ENCODE measurements at places on chromosomes 12 and 14.

- peak overlapping the region; percentile 0 for H3K27ac ChIP-seq
- H3K4me3 ChIP-seq, result no peak overlapping the region
- H3K36me3 ChIP-seq, result peaks cover 9% of the 10 kb centered on the region
- no peak for DNase-seq
- peaks cover 56% of the 10 kb centered on the region for H3K4me1 ChIP-seq
Observed at GRCh38 chr14:65211341-65211987, 109.1 kb upstream of the MAX start.

DNA sequence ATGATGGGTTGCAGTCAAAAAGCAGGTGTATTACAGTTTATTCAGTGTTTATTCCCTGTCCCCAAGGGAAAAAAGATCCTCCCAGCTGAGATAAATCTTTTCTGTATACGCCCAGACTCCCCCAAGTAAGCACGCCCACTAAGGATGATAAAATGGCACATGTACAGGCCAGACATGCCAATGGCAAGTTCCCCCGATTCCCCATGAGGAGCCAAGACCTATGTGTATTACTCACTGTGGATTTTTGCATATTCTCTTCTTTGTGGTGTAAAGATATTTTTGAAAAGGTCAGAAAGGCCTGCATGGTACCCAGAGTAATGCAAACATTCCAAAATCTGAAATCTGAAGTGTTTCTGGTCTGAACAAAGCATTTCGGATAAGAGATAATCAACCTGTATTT lies 22.2 kb downstream of the NR2C1 start:
- peaks cover 30% of the 10 kb centered on the region for H3K36me3 ChIP-seq
- H3K27ac ChIP-seq, result no peak overlapping the region
- H3K4me1 ChIP-seq, result no peaks in the 10 kb centered on the region
- H3K27me3 ChIP-seq, result no peaks in the 10 kb centered on the region

GRCh38 chr12:29717540-29718100 lies 66.1 kb downstream of the TMTC1 start:
- no peak overlapping the region for H3K4me3 ChIP-seq
- H3K4me1 ChIP-seq, result no peaks in the 10 kb centered on the region
- no peak overlapping the region for H3K27ac ChIP-seq
- H3K27me3 ChIP-seq, result no peaks in the 10 kb centered on the region
- no peaks in the 10 kb centered on the region for H3K36me3 ChIP-seq

- H3K4me1 ChIP-seq, result no peaks in the 10 kb centered on the region
- no peak overlapping the region for H3K4me3 ChIP-seq
- no peak for DNase-seq
- no peak overlapping the region for H3K27ac ChIP-seq
- H3K36me3 ChIP-seq, result no peaks in the 10 kb centered on the region
Observed at GRCh38 chr12:102757154-102757881, 159.7 kb downstream of the PAH start.

GRCh38 chr12:25992026-25992782 lies 33.7 kb downstream of the RASSF8 start:
- H3K4me3 ChIP-seq, result no peak overlapping the region
- DNase-seq, result no peak
- peaks cover 3% of the 10 kb centered on the region for H3K27me3 ChIP-seq
- no peak overlapping the region for H3K27ac ChIP-seq

DNA sequence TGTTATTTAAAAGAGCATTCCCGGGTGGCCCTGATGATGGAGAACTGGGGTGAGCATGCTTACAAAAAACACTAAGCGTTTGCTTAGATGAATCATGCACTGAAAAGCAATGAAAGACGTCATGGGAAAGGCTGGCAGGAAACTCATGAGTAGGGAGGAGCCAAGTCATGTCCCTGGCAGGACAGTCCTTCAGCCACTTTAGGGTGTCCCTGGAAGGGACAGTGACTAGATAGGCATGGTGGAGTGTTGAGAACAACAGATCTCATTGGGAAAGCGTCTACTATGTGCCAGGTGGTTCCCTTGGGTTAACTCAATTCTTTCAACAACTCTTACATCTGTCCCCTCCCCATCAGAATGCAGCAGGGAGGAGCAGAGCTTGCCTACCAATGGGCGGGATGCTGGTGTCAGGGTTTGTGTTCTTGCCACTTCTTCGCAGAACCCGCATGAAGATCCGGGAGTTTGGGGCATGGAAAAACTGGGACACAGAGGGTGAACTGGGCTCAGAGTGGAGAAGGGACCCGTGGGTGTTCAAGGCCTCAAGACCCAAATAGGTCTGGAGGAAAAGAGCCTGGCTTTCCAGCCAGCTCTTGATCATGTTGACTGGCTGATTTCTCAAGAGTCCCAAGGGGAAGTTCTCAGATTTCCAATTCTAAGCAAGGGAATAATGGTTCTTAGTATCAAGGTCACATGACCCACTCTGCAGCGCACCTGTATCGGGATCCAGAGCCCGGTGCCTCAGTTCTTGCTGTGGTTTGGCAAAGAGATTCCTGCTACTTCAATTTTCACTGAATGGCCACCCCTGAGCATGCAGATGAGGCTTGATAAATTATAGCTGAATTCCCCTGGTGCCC lies 653.9 kb upstream of the TBX3 start:
- no peak overlapping the region for H3K27ac ChIP-seq
- H3K4me3 ChIP-seq, result no peak overlapping the region
- DNase-seq, result no peak
- H3K27me3 ChIP-seq, result no peaks in the 10 kb centered on the region

DNA sequence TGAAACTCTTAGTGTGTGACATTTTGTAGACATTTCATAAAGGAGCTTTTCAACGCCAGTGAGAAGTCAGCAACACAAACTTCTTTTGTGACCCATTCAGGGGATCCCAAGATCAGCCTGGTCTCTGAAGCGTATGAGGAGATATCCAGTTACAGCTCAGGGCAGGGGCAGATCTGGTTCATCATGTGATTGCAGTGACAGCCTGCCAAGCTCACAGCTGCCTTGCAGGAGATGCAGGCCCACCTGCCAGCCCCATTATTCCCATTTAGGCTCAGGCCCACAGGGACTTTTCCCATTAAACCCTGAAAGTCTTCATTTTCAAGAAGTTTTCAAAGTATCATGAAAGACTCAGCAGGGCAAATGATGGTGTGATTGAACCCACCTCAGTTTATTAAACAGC lies 38.3 kb downstream of the SRGAP1 start:
- H3K4me3 ChIP-seq, result no peak overlapping the region
- no peaks in the 10 kb centered on the region for H3K36me3 ChIP-seq
- peaks cover 3% of the 10 kb centered on the region for H3K27me3 ChIP-seq
- H3K27ac ChIP-seq, result no peak overlapping the region
- DNase-seq, result no peak

GRCh38 chr14:62409626-62410300 lies 635.5 kb downstream of the KCNH5 start:
- no peaks in the 10 kb centered on the region for H3K27me3 ChIP-seq
- no peak overlapping the region for H3K27ac ChIP-seq
- no peak overlapping the region for H3K4me3 ChIP-seq
- H3K36me3 ChIP-seq, result no peaks in the 10 kb centered on the region
- no peaks in the 10 kb centered on the region for H3K4me1 ChIP-seq

GRCh38 chr14:105311838-105312237 lies 2.7 kb upstream of the PACS2 start:
- H3K27ac ChIP-seq, result no peak overlapping the region
- H3K4me3 ChIP-seq, result no peak overlapping the region
- H3K36me3 ChIP-seq, result peaks cover 10% of the 10 kb centered on the region
- no peak for DNase-seq
- peaks cover 18% of the 10 kb centered on the region for H3K27me3 ChIP-seq
- H3K4me1 ChIP-seq, result peaks cover 23% of the 10 kb centered on the region

- peaks cover 6% of the 10 kb centered on the region for H3K36me3 ChIP-seq
- no peak overlapping the region for H3K4me3 ChIP-seq
- H3K4me1 ChIP-seq, result peaks cover 14% of the 10 kb centered on the region
- DNase-seq, result no peak
Observed at GRCh38 chr12:132619386-132620112, 973 bp downstream of the P2RX2 start.

- no peak overlapping the region for H3K4me3 ChIP-seq
- DNase-seq, result no peak
- H3K27me3 ChIP-seq, result peaks cover 4% of the 10 kb centered on the region
- no peaks in the 10 kb centered on the region for H3K4me1 ChIP-seq
- H3K27ac ChIP-seq, result no peak overlapping the region
Observed at GRCh38 chr12:87847147-87847546, 182.1 kb downstream of the C12orf50 start.

DNA sequence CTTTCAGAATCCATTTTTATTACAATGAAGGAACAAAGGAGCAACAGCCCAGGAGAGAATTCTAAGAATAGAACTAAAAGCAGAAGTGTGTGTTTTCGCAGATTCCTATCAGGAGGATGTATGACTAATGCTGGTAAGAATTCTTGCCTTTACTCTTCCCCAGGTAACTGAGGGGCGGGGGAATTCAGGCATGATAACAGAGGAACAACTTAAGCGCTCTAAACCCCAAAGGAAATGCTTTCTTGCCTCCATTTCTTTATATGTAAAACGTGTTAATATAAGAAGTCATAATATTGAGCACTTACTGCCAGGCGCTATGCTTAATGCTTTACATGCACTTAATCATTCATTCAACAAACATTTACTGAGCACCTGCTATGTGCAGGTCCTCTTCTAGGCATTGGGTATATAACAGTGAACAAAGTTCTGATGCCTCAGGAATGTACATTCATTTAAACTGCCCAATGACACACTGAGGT lies 4.5 kb downstream of the HCAR1 start:
- peaks cover 70% of the 10 kb centered on the region for H3K4me1 ChIP-seq
- H3K36me3 ChIP-seq, result peaks cover 2% of the 10 kb centered on the region
- peak overlapping the region; percentile 23 for H3K4me3 ChIP-seq
- peaks cover 3% of the 10 kb centered on the region for H3K27me3 ChIP-seq
- peak; percentile 33 for DNase-seq

DNA sequence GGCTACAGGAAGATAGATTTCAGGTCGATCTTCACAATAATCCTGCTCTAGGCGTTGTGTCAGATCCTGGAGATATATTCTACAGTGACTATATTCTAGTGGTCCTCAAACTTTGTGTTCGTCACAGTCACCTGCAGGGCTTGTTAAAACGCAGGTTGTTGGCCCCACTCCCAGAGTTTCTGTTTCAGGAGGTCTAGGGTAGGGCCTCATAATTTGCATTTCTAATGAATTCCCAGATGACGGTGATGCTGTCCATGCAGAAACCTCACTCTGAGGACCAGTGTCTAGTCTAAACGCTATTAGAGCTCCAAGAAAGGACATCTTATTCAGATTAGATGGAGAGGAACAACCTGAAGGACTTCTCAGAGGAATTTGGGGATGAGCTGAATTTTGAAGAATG lies 13.2 kb upstream of the SLC6A13 start:
- no peak overlapping the region for H3K4me3 ChIP-seq
- H3K27me3 ChIP-seq, result no peaks in the 10 kb centered on the region
- no peaks in the 10 kb centered on the region for H3K4me1 ChIP-seq
- DNase-seq, result no peak
- H3K27ac ChIP-seq, result no peak overlapping the region

GRCh38 chr12:64160711-64161060 lies 61.4 kb downstream of the KICS2 start:
- DNase-seq, result no peak
- no peak overlapping the region for H3K4me3 ChIP-seq
- no peak overlapping the region for H3K27ac ChIP-seq
- no peaks in the 10 kb centered on the region for H3K27me3 ChIP-seq

GRCh38 chr14:80996049-80996901 lies 40.9 kb downstream of the TSHR start:
- peaks cover 18% of the 10 kb centered on the region for H3K27me3 ChIP-seq
- H3K4me1 ChIP-seq, result peaks cover 6% of the 10 kb centered on the region
- no peak overlapping the region for H3K27ac ChIP-seq
- DNase-seq, result peak; percentile 38
- H3K4me3 ChIP-seq, result no peak overlapping the region
- H3K36me3 ChIP-seq, result no peaks in the 10 kb centered on the region

Data from activated naive CD4-positive, alpha-beta T cell treated with anti-CD3 and anti-CD28 coated beads, Interleukin-2, amount 10 ng/mL, durations not matched to agents 7 days and 5 days (primary cell).